ENCODE measurements at places on chromosomes 13 and 19.

GRCh38 chr13:38483623-38484022 is 134.0 kb downstream of the UFM1 start:
- DNase-seq: no peak

DNA sequence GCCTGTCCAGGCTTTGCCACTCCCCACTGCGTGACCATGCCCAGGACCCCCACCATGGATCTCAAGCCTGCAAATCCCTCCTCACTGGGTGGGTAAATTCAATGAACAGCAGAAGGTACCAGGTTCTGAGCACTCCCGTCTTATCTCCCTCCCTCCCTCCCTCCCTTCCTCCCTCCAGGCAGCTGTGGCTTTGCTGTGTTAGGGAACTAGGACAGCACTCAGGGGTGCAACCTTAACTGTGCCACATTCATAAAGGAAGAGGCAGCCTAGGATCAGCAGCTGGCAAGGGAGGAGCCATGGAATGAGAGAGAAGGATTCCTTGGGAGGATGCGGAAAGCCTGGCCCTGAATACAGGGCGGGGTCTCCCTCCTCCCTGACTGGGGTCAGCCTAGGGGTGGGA is 5.6 kb downstream of the CEACAM4 start:
- no peak for DNase-seq

DNA sequence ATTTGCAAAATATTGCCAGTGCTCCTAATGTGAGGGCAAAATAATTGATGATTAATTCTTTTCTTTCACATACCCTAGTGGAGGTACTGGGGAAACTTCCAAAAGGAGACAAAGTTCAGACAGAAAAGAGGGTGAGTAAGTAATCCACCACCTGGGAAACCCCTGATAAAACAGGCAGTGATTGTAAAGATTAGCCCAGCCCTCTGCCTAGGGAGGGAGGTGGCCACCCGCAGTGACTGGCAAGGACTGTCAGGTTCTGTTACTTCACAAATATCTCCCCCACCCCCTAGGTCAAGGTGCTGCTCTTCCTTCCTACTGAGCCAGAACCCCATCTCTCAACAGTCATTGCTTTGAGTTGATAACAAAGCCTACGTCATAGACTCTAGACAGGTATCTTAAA is 239.7 kb downstream of the DNAJC15 start:
- no peak for DNase-seq

DNA sequence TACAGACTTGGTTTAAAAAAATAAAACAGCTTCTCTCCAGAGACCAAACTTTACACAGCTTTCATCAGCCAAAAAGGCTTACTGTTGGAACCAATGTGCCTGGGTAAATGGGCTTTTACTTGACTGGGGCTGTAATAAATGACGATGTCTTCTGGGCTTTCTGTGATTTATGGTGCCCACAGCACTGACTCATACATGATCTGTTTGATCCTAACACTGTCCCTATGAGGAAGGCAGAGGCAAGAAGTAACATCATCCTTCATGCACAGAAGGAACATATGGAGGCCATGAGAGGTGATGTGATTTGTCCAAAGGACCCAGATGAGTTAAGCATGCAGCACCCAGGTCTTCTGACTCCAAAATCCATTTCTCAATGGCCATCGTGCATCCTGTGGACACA is 77.4 kb downstream of the DOCK9 start:
- DNase-seq: no peak

- DNase-seq: no peak
These were observed 97.4 kb downstream of the FREM2 start for GRCh38 chr13:38784036-38784880.

- DNase-seq: no peak
These were observed 69.8 kb upstream of the SERP2 start for GRCh38 chr13:44303681-44304432.

DNA sequence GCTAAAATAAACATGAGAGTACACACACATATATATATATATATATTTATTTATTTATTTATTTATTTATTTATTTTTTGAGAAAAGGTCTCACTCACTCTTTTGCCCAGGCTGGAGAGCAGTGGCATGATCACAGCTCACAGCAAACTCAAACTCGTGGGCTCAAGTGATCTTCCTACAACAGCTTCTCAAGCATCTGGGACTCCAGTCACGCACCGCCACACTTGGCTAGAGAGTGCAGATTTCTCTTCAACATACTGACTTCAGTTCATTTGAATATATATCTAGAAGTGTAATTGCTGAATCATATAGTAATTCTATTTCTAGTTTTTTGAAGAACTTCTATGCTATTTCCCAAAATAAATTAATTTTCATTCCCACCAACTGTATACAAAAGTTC is 1711.8 kb downstream of the SLITRK5 start:
- no peak for DNase-seq

GRCh38 chr19:3842948-3843347 is 25.9 kb downstream of the ZFR2 start:
- DNase-seq: no peak

All from stimulated activated CD8-positive, alpha-beta memory T cell treated with anti-CD3 and anti-CD28 coated beads, Interleukin-4, amount 100 ng/mL, for 1 hour (primary cell).